ENCODE measurements at places on chromosomes 12 and 14.

DNA sequence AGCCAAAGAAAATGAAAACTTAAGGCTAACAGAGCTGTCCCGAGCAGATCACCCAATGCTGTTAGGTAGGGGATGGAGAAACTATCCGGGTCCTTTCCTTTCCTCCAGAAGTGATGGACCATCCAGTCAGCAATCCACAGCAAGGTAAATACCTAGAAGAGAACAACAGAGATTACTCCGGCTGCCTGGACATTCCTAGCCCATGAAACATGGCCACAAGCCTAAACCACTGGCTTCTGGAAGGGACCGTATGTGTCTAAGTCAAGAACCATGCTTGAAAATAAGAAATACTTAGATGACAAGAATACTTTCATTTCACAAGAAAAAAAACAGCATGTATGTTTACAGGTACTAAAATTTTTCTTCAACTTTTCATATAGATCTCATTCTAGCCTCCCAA lies 152.9 kb downstream of the SLC41A2 start:
- no peak for DNase-seq

DNA sequence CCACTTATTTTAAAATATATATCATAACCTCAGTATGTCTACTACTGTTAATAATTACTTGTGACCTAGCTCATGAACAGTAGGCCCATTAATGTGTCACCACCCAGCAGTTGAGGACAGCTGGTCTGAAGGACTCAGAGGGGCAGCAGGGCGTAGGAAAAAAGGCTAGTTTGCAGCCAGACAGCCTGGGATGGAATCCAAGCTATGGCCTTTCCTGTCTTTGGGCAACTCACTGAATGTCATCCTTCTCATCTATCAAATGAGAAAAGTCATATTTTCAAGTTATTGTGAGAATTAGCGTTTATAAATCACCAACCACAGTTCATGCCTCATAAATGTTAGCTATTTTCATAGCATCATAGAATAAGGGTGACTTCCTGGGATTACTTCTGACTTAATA lies 12.3 kb downstream of the DENND5B start:
- no peak for DNase-seq

- no peak for DNase-seq
Measured at GRCh38 chr12:104555648-104556047, 98.9 kb downstream of the CHST11 start.

DNA sequence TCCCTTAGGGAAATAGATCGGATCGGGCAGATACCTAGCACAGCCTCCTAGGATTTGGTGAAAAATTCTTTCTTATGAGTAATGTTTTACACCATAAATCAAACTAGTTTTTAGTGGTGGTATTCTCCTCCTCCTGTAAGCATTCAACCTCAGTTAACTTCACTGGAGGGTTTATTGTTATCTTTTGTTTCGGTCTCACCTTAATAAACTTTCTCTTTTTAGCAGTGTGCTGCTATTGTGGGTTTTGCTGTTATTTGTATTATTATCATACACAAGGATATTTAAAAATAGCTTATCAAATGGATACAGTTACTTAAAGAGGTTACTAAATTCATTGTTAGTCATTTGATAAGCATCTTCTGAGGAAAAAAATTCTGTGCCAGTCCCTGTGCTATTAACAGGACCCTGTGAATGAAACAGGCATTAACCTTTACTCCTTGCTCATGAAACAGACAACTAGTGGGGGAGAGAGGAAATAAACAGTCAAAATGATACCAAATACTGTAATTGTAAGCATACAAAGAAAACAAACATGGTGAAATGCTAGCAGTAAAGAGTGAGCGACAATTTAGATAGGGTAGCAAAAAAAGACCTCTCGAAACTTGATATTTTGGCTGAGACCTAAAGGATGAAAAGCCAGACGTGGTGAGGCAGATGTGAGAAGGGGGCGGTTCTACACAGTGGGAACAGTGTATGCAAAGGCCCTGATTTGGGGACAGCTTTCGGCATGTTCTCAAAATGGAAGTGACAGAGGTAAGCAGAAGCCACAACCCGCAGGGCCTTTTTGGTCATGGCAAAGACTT lies 178.7 kb upstream of the SOX5 start:
- no peak for DNase-seq

DNA sequence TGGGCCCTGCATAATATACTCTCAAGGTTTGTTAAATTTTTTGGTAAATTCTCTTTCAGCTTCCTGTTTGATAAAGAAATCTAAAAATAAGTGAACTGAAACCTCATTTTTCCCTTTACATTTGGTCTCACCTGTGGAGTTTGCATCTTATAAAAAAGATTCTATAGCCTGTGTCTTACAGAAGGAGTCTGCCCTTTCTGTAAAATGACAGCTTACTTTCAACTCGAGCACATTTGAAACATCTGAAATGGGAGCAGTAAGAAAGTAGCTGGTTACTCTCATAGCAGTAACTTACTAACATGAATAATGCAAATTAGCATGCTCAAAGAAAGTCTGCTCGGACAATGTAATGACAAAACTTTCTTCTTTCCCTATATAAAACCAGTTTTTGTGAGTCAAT lies 155.8 kb downstream of the NELL2 start:
- no peak for DNase-seq

DNA sequence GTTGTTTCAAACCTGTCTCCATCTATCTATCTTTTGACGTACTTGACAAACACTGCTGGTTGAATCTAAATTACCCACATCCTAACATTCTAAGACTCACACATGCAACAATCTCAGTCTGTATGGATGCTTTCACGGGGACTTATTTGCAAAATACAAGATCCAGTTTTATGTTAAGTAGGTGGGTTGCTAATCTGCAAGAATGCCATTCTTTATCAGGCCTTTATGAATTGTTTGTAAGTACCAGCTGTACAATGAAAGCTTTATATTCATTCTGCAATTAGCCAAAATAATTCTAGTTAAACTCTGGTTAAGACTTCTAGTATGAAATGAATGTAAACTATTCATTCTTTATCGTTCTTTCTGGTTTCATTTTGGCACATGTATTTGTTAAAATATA lies 135.1 kb downstream of the NAV3 start:
- no peak for DNase-seq

DNA sequence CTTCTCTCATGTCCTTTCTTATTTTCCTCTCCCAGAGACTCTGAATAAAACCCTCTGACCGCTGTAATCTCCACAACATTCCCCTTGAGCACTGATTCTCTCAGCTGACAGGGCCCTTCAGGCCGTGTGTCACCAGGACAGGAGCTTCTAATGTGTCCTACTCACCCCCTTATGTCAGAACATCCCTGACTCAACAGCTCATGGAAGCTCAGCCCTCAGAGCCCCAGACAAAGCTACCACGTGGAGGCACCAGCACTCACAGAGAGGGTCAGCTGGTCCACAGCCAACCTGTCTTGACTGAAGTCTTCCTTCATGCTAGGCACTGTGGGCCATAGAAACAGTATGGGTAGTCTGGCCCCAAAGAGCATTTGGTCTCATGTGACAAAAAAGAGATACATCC lies 49.8 kb downstream of the SMUG1 start:
- DNase-seq = no peak

DNA sequence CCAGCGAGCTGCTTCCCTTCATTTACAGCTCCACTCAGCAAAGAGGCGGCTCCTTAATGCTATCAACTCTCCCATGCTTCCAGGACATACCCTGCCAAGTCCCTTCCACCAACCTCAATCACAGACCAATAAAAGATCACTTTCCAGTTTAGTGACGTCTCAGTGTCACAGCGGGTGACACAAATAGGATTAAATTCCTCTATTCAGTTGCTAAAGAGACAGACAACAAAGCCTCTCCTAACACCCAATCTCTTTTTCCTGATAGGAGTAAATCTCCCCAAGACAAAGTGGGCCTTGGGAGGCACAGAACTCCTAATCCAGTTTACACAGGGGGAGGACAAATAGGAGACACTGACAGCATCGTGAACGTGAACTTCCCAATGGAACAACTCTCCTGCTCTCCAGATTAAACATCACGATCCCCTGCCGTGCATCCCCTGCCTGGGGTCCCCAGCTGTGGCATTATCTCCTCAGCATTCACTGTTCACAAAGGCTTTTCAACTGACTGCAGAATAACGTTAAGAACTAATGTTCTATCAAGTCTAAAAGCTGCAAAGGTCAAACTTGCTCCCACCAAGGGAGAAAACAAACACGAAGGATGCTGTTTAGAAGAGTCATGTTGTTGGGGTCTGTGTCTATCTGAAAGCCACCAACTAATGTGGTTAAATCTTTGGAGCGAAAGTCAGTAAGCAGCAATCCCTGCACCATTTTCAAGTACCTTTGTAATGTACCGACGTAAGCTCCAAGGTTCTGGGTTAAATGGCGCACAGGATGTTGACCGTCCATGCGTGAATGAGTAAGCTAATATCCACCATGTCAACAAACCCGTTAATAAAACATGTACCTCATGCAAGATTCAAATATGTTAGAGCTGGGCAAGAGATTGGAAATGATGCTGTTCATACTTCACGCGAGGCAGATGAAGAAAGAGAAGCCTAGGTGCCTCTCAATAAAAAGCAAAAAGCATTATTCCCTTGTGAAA lies 31.5 kb downstream of the TMEM132D start:
- DNase-seq = no peak

- no peak for DNase-seq
Measured at GRCh38 chr12:97899956-97900355, 437.4 kb downstream of the RMST start.

- no peak for DNase-seq
Measured at GRCh38 chr12:3771853-3772252, 18.9 kb upstream of the CRACR2A start.

- no peak for DNase-seq
Measured at GRCh38 chr12:46386360-46386867, 13.8 kb upstream of the SLC38A2 start.

GRCh38 chr12:92167075-92167474 lies 21.4 kb upstream of the BTG1 start:
- no peak for DNase-seq

DNA sequence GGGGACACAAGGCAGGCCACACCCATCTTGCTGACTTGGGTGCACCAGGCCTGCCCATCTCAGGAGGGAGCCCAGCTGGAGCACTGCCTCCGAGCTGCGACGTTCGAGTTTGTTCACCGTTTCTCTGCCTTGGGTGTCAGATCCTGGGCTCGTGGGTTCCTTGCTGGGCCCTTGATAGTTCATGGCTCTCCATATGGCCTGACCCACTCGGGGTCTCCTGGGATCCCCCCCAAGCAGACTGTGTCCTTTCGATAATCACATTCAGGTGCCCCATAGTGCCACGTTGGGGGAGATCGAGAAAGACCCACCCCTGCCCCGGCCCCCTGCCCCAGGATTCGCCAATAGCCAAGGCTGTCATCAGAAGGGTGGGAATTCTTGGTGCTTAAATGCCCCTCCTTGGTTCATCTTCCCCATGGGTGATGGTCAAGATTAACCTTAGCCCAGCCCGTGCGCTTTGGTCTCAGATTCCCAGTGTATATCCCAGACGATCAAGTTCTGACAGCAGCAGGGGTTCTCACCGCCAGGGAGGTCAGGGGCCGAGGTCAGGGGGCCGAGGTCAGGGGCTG lies 7.4 kb downstream of the RFLNA start:
- no peak for DNase-seq

GRCh38 chr12:96083020-96083719 lies 47.8 kb upstream of the LTA4H start:
- no peak for DNase-seq

- no peak for DNase-seq
Measured at GRCh38 chr12:78959556-78959955, 95.0 kb downstream of the SYT1 start.

GRCh38 chr14:99201351-99202073 lies 70.5 kb downstream of the BCL11B start:
- no peak for DNase-seq

DNA sequence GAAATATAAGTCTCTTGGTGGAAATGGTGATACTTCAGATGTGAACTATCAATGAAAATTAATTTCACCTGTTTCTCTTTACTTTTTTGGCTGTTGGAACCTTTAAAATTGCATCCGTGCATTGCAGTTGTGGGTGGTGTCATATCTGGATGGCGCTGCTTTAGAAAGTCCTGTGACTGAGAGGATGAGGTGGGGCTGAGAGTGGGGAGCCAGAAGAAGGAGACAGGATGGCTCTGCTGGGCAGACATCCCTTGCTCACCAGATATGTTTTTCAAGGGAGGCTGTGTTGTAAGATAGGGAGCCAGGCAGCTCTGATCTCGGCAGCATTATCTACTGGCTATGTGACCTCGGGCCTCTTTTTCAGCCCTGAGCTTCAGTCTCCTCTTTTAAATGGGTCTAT lies 12.7 kb downstream of the ASB2 start:
- no peak for DNase-seq

DNA sequence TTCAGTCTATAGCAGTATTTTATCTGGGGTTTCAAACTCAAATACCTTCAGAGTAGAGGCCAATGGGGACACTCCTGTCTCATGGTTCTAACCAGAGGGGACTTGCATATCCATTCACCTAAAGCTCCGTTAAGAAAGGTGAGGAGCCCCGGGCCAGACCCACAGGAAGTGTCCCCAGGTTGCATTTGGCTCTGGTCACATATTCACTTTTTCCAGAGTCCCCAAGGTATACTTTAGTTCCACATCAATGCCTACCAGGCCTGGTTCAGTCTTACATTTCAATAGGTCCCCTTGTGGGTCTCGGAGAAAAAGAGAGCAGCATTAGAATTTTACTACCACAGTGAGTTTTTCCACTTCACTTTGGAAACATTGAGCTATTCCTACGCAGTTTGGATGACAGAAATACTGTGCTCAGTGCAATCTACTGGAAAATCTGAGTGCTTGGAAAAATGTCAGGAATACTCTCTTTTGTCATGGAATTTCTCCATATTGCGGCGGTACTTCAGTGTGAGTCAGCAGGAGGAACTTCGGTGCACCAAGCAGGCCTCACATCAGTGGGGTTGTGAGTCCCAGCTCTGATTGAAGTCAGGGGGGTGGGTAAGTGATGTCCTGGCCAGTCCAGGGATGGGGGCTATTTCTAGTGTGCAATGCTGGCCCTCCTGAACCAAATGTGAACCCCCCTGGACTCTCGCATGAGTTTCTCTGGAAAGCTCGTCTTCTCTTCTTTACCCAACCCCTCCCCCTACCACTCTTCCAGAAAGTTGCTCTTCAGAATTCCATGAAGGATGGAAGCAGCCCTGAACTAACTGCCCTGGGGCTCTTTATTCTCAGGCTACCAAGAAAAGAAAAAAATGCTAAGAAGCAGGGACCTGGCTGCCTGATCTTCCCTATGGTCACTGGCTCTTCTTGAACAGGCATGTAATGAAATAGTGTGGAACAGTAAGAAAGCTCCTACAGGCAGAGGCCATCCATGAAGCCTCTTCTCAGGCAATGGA lies 184.7 kb downstream of the PRKCH start:
- DNase-seq = no peak

DNA sequence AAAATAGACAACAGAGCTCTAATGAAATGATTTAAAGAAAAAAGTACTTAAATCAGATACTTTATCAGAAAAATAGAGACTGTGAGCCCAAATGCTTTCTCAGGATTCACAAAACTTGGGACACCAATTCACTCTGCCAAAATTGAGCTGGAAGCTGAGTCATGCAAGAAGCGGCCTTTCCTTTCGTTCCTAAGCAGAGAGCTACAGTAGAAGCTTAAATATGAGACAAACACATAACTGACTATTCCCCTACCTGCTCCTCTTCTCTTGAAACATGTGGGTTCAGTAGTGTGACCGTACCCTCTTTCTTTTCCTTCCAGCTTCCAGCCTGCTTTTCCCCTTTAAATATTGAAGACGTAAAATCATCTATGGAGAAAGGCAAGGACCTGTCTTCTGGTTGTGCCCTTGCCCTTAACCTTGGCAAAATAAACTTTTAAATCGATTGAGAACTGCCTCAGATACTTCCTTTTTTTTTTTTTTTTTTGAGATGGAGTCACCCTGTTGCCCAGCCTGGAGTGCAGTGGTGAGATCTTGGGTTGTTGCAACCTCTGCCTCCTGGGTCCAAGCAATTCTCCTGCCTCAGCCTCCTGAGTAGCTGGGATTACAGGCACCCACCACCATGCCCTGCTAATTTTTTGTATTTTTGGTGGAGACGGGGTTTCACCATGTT lies 4.4 kb upstream of the SDS start:
- no peak for DNase-seq

Measured in T-helper 2 cell (primary cell).